GM20000 (cell line): ENCODE measurements at places on chromosomes 4 and X.

DNA sequence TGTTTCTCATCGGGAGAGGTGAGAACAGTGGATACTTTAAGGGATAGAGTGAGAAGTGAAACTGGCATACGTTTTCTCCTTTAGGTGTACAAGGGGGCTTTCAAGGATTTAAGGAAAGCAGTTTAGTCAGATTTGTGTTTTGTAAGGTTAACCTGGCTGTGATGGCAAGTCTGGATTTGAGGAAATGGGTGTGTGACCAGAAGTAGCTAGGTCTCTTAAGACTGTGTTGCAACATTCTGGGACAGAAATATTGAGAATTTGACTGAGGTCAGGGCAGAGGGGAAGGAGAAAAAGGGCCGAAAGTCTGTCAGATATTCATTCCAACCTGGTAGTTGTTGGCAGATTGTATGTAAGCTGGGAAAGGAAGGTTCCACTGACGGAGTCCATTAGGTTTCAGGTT, 10.4 kb upstream of the GABRE start:
- DNase-seq: no peak

DNA sequence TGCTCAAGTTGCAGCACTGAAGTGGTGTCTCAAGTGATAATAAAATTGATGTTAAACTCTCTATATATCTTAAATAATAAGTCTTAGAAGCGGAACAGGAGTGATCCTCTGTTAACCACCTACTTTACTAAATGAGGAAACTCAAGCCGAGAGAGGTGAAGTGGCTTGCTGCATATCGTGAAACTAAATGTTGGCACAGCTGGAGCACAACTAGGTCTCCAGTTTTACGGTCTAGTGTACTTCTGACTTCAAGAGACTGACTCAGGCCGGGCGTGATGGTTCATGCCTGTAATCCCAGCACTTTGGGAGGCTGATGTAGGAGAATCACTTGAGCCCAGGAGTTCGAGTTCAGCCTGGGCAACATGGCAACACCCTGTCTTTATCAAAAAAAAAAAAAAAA, 35.5 kb upstream of the PLS3 start:
- DNase-seq: no peak

- DNase-seq: no peak
These were observed 48.2 kb upstream of the UXT start for GRCh38 chrX:47707031-47707780.

GRCh38 chr4:89319756-89320155, 12.2 kb upstream of the GPRIN3 start:
- no peak for DNase-seq

- DNase-seq: no peak
These were observed 102.8 kb upstream of the PDLIM3 start for GRCh38 chr4:185638093-185638492.

GRCh38 chr4:113644398-113644797, 117.1 kb downstream of the CAMK2D start:
- no peak for DNase-seq

- no peak for DNase-seq
These were observed 28.4 kb downstream of the BOD1L1 start for GRCh38 chr4:13599159-13599558.

GRCh38 chr4:19379191-19379708, 872.5 kb upstream of the SLIT2 start:
- no peak for DNase-seq

DNA sequence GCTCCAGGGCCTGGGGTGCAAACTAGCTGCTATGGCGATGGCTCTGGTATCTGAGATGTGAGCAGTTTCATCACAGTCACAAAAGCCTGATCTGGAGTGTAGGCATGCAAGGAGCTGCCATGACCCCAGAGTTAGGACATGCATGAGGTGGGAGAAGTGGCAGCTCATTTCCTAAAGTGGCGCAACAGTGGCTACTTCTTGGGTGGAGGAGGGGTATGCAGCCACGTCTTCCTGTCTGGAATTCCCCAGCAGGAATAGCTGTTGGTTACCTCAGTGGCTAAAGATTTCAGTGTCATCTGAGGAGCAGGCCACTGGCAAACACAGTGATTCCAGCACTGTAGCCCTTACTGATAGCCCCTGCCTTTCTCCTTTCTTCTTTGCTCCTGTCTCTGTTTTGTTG, 1382.5 kb downstream of the C4orf33 start:
- no peak for DNase-seq

- no peak for DNase-seq
These were observed 176.1 kb upstream of the MAGEB16 start for GRCh38 chrX:35622040-35622439.

DNA sequence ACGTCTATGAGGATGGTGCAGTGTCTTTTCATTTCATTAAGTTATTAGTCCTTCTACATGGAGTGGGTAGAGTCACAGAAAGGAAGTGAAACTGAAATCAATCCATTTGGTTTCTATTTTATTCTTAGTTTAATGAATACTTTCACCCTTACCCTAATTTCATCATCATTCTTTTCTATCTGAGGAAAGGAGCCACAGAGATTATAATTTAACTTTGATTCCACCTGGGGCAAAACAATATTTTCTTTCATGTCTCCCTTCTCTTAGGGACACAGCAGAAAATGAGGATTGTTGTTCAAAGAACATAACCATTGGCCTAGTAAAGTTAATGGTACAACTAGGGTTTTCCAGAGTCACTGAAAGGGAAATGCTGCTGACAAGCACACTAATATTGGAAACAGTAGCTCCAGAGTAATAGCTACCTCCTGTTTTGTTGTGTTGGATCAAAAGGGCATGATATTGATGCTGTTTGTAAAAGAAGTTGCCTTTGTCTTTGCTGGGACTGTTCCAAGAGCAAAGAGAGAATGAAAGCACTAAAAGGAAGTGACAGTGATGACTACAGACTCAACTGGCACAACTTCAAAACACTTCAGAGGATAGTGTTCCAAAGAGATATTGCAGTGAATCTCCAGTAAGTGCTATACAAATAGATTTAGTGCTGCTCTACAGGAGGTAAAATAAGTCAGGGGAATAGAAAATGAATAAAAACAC, 247.1 kb upstream of the PITX2 start:
- DNase-seq: peak; percentile 12

DNA sequence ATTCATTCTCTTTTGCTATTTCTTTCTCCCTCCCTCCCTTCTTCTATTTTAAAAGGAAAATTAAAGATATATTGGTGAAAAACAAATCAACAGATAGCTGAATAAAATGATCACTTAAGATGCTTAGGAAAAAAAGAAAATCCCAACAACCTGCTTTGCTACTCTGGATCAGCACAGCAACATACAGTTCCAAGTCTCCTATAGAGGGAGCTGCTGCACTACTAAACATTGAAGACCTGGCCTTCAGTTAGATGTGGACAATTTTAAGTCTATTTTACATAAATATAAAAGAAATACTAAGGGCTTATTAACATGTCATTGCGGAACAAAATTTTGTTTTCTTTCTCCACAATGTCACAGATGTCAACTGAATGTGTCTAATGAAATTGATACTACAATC, 226.4 kb downstream of the MAGEB5 start:
- no peak for DNase-seq

GRCh38 chrX:38974542-38974941, 173.3 kb downstream of the MID1IP1 start:
- no peak for DNase-seq

- no peak for DNase-seq
These were observed 32.3 kb upstream of the ASMTL start for GRCh38 chrX:1485033-1485432.

GRCh38 chr4:48361012-48361400, 19.7 kb downstream of the SLAIN2 start:
- no peak for DNase-seq

DNA sequence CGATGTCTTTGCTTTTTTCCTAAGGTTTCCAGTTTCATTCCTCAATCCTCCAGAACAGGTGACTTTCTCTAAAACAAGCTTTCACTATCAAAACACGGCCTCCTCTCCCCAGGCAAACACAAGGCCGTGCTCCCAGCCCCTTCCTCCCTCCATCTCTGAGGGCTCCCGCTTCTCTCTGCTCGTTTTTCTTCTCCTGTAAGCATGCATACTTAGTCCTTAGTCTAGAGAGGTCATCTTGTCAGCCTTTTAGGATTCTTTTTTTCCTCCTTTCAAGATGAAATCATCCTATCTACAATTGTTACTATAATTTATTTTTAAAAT, 18.7 kb downstream of the DCTD start:
- no peak for DNase-seq

- no peak for DNase-seq
These were observed 836.5 kb upstream of the HTR2C start for GRCh38 chrX:113747274-113747973.

DNA sequence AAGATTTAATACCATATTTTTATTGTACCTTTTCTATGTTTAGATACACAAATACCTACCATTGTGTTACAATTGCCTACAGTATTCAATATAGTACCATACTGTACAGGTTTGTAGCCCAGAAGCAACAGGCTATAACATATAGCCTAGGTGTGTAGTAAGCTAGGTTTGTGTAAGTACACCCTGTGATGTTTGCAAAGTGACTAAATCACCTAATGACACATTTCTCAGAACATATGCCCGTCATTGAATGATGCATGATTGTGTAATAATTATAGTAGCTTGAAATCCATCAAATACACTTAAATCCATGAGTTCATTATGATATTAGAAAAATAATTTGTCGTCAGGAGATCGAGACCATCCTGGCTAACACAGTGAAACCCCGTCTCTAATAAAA, 30.8 kb downstream of the GAB3 start:
- no peak for DNase-seq

DNA sequence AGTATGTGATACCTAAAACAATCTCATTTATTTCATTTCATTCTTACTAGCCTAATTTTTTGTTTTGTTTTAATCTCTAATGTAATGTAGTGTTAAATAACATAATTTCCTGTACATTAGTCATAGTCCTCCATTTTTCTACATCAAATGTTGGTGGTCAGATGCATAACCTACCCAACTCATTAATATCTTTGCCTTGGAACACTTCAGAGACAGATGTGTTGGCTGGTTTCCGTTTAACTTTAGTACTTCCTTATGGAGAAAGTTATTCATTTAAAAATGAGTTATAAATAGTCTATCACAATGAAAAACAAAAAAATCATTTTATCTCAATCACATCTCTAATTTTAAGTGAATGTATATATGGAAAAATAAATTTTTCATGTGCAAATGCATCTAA, 190.2 kb downstream of the ANTXR2 start:
- no peak for DNase-seq

- no peak for DNase-seq
These were observed 201.0 kb downstream of the PAPSS1 start for GRCh38 chr4:107519053-107519452.

DNA sequence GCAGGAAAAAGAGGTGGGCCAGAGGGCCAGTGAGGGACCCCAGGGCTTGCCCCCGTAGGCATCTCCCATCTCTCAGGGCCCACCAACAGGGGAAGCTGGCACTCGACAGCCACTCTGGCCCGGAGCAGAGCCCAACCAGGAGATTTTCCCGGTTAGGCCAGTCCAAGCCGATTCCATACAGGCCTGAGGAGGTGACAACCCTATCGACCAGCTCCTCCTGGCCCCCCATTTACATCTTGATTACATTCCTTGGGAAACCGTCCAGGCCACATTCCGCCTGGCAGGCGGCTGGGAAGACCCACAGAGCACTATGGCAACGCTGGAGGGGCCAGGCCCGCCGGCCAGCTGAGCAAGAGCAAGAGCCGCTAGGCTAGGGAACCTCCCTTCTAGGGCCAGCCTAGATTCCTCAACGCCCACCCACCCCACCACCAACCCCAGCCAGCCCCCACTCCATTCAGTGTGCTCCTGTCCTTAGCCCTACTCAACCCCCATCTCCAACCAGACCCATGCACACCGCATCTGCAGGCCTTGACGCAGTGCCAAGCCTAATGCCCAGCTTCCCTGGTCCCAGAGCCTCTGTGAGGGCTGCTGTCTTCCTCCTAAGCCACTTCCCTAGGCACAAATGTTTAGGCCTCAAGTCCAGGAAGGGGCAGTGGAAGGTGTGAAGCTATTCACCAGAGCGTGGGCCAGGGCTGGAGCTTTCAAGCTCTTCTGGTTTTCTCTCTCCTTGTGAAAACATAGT, 161.2 kb downstream of the EFNB1 start:
- no peak for DNase-seq

GRCh38 chr4:139786494-139787354, 121.1 kb downstream of the MGST2 start:
- no peak for DNase-seq

- no peak for DNase-seq
These were observed 47.6 kb downstream of the CCNG2 start for GRCh38 chr4:77204621-77205020.

- DNase-seq: no peak
These were observed 118.3 kb downstream of the SORBS2 start for GRCh38 chr4:185693548-185694215.
